A172 (cell line): ENCODE measurements at places on chromosomes 13 and 19.

GRCh38 chr19:2415973-2416319 is 11.4 kb downstream of the TIMM13 start:
- no peak for DNase-seq

DNA sequence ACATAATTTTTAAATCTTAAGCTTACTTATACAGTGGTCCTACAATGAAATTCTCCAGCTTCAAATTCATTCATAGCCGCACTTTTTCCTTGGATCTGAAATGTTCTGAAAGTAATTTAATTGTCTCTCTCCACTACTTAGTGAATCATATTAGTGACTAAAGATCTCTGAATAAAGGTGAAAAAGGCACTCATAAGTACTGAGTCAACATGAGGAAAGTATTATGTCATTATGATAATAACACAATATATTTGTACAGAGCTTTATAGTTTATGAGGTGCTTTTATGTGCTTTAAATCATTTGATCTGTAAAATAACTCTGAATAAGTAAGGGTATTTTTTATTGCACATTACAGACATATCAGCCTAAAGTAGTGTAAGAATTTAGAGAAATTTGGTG is 628.2 kb upstream of the SLITRK5 start:
- DNase-seq, result peak; percentile 27

GRCh38 chr13:113152984-113153809 is 5.3 kb upstream of the PROZ start:
- DNase-seq, result no peak

- no peak for DNase-seq
These were observed 109.2 kb upstream of the USP29 start for GRCh38 chr19:57010541-57010940.

DNA sequence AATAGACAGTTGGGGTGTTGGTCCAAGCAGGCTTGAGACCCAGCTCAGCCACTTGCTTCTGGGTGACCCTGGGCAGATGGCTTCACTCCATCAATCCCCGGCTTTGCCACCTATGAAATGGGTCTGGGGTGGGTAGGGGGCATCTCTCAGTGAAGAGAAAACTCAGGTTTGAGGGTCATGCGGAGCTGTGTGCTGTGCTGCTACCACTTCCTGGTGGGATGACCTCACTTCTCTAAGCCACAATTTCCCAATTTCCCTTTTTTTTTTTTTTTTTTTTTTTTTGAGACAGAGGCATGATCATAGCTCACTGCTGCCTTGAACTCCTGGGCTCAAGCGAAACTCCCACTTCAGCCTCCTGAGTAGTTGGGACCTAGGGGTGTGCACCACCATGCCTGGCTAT is 4.6 kb upstream of the PLAUR start:
- DNase-seq, result peak; percentile 37
